ENCODE measurements at places on chromosomes 5 and 9.

GRCh38 chr9:82668689-82669199 is 394.2 kb downstream of the RASEF start:
- no peak for DNase-seq

DNA sequence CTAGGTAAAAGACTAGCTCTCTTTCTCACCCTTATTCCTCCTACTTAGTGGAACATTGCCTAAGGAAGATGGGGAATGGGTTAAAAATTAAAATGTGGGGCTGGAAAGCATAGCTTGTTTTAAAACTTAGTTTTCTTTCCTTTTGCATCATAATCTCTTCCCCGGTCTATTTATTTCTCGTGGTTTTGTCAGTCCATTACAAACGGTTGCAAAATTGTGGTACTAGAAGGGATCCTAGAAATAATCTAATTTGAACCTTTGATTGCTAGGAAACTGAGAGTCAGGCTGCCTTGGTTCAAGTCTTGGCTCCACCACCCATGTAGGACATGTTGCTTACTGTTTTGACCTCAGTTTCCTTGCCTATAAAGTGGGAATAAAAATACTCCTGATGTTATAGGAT is 1.3 kb downstream of the IL31RA start:
- DNase-seq, result no peak

GRCh38 chr9:35340046-35340445 is 149.9 kb upstream of the RUSC2 start:
- DNase-seq, result no peak

- no peak for DNase-seq
Measured at GRCh38 chr5:147805030-147805454, 22.5 kb upstream of the JAKMIP2 start.

GRCh38 chr9:31574006-31574765 is 810.3 kb upstream of the ACO1 start:
- no peak for DNase-seq

GRCh38 chr5:11397549-11397948 is 506.7 kb downstream of the CTNND2 start:
- DNase-seq, result no peak

DNA sequence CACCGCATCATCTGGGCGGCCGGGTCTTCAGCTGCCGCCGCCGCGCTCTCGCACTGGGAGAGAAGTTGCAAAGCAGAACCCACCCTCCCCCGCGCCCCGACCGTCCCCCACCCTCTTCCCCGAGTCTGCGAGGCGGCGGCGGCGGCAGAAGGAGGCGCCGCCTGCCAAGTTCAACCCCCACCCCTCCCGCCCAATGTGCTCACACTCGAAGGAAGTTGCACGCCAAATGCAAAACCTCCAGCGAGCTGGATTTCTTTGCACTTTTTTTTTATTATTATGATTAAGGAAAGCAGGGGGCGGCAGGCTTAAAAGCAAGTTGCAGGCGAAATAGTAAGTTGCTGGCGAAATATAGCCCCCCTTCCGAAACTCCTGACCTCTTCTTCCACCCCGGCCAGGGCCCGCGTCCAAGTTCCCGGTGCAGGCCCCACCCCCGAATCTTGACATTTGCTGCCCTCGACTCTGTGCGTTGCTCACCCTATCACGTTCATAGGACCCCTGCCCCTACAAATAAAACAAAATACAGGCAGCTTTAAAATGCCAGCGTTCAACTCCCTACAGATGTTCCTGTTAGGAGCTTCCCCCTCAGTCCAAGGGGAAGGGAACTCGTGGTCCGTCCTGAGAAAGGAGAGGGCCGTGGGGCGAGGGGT is 1.1 kb upstream of the NR3C1 start:
- DNase-seq, result no peak

- no peak for DNase-seq
Measured at GRCh38 chr5:118561971-118562370, 426.4 kb downstream of the DTWD2 start.

- DNase-seq, result no peak
Measured at GRCh38 chr5:153952893-153953292, 85.8 kb downstream of the FAM114A2 start.

DNA sequence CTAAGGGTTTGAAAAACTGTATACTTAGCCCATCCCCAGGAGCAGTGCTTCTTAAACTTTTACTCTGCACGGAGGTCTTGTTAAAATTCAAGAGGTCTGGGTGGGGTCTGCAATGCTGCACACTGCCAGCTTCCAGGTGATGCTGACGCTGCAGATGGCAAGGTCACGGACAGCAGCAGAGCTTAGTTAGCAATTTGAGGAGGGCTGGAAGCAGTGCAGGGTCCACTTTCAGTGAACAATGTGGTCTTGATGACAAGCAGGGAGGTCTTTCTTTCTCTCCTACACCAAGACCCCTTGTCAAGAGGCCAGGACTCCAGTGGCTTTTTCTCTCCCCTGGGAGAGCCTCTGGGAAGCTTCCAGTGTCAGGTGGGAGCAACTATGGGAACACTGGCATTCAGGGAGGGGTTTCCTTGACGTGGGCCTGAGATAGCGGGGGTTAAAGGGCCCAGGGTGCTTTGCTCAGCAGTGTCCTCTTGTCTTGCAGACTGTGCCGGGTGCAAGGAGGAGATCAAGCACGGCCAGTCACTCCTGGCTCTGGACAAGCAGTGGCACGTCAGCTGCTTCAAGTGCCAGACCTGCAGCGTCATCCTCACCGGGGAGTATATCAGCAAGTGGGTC is 65.0 kb upstream of the AFAP1L1 start:
- DNase-seq, result no peak

DNA sequence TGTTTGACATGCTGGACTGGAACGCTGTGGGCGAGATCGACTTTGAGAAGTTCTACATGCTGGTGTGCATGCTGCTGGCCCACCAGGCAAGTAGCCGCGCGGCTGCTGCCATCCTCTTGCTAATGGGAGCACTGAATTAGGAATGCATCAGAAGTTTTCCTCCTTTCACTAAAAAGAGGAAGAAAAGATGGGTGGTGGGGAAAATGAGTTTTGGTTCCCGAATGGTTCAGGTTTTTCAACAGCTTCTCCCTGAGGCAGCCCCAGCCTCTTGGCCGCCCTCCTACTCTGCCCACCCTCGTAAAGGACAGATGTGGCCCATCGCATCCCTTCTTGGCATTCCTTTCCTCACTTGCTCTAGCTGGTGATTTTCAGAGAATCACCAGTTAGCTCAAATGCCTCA is 5.5 kb downstream of the EFCAB9 start:
- DNase-seq, result no peak

DNA sequence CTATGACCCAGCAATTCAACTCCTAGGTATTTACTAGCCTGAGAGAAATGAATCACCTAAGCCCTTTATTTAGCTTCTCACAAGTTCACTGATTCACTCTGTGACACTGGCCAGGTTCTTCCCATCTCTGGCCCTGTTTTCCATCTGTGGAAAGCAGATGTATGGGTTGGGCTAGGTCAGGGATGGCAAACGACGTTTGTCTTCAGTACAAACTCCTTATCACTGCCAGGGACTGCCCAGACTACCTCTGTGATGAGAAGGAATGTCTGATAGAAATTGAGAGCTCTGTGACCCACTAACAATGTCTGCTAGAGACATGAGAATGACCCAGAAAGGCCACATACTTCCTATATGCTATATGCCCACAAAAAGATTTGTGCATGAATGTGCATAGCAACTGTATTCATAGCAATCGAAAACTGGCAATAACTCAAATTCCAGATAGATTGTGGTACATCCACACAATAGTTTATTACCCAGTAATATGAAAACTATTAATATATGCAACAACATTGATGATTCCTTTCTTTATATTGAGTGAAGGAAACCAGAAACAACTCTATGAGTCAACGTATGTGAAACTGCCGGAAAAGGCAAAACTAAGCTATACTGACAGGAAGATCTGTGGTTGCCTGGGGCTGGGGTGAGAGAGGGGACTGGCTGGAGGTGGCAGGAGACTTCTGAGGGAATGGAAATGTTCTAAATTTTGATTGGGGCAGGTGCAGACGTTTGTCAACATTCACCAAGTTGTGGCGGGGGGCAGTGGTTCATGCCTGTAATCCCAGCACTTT is 32.0 kb upstream of the ADAM19 start:
- no peak for DNase-seq

- DNase-seq, result no peak
Measured at GRCh38 chr9:35029241-35029640, 39.7 kb downstream of the DNAJB5 start.

DNA sequence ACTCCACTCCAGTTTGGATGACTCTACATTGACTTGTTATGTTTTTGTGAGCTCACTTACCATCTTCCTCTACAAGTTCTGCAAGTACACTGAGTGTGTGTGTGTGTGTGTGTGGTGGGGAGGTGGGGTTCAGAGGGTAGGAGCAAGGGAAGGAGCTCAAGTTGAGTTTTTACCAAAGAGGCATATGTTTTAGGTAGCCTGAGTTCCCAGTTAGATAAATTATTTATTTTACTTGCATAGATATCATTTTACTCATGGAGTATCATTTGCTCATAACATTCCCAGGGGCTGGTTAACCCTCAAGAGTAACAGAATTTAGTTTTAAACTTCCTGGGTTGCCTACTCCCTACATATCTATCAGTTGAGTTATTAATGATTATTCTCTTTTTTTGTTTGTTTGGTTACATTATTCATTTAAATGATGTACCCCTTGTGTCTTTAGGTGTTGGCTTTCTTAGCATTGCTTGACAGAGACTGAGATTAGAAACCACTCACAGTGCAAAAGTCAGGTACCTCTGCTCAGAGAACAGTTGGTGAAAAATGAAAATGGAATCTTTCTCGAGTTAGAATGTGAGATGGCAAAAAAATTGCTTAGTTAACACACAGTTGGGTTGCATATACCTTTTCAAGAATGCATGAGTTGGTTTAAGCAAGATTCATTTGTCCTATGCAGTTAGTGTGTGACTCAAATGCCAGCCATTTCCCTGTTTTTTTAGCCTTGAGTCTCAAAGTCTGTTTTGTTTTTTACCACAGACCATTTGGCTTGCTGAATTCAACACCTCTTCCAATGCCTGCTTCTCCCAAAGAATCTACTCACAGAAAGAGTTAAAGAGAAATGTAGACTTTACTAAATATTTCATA is 29.2 kb downstream of the TNFSF8 start:
- DNase-seq, result no peak
